ENCODE measurements at places on chromosomes 2 and 18. TPM values are rescaled to one million over a fixed set of nuclear protein-coding genes. Genes with fewer than 3 reads are reported as not detected.

Gene GYPC
- 133 TPM for polyA plus RNA-seq

Gene CDC42EP3
- polyA plus RNA-seq = 40.1 TPM

Gene RBFA
- polyA plus RNA-seq = 30.0 TPM

Gene CTLA4
- not detected for polyA plus RNA-seq

Gene DOK6
- polyA plus RNA-seq = 2.9 TPM

Gene PTH2R
- polyA plus RNA-seq = 0.08 TPM

Gene PXDN
- 140 TPM for polyA plus RNA-seq

Gene KIAA2012
- polyA plus RNA-seq = 0.19 TPM

Gene ATP8B1
- 4.5 TPM for polyA plus RNA-seq

Gene OR6B2
- polyA plus RNA-seq = not detected

Gene ITPRIPL1
- polyA plus RNA-seq = 3.5 TPM

Gene DNER
- polyA plus RNA-seq = 1.1 TPM

Gene TUBA4B
- 0.31 TPM for polyA plus RNA-seq

Gene LOXHD1
- polyA plus RNA-seq = 2.8 TPM

Gene NEU4
- polyA plus RNA-seq = 6.7 TPM
